ENCODE measurements at places on chromosomes 7 and 10.

DNA sequence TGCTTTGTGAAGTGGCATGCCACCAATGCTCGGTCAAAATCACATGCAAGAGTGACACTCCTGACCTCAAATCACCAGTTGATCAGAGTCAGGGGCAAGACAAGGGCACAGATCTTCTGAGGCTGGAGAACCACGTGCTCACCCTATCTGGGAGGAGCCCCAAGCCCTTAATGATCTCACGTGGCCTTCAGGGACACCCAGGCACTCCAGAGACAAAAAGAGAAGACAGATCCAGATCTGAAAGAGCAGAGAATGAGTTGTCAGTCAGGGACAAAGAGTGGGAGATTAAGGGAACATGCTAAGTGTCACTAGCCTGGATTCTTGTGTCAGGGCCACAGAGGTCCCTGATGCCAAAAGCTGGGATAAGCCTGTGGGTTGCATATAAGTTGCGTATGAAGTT is 134.3 kb downstream of the PLXNA4 start:
- DNase-seq, result no peak

DNA sequence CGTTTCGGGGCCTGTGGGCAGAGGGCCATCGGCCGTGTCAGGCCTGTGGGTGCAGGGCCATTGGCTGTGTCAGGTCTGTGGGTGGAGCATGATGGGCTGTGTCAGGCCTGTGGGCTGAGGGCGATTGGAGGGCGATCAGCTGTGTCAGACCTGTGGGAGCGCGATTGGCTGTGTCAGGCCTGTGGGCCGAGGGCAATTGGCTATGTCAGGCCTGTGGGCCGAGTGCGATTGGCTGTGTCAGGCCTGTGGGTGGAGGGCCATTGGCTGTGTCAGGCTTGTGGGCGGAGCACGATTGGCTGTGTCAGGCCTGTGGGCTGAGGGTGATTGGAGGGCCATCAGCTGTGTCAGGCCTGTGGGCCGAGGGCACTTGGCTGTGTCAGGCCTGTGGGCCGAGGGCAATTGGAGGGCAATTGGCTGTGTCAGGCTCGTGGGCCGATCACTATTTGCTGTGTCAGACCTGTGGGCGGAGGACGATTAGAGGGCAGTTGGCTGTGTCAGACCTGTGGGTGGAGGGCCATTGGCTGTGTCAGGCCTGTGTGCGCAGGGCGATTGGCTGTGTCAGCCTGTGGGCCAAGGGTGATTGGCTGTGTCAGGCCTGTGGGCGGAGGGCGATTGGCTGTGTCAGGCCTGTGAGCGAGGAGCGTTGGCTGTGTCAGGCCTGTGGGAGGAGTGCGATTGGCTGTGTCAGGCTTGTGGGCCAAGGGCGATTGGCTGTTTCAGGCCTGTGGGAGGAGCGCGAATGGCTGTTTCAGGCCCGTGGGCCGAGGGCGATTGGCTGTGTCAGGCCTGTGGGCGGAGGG is 54.1 kb downstream of the DYNC2I1 start:
- DNase-seq, result no peak

- no peak for DNase-seq
Observed at GRCh38 chr7:31311552-31311951, 29.0 kb downstream of the NEUROD6 start.

DNA sequence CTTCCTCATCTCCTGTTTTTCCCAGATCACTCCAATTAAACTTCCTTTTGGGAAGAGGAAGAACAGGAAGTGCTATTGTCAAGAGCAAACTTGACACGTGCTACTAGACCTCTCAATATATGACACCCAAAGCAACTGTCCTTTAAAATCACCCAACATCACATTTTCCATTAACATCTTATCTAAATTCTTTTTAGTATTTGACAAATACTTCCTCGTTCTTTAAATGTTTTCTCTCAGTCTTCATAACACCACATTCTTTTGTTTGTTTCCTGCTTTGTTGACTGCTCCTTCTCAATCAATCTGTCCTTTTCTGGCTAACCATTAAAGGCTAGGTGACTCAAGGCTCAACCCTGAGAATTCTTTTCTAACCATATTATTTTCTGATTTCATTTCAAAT is 7.1 kb upstream of the TFPI2 start:
- no peak for DNase-seq

DNA sequence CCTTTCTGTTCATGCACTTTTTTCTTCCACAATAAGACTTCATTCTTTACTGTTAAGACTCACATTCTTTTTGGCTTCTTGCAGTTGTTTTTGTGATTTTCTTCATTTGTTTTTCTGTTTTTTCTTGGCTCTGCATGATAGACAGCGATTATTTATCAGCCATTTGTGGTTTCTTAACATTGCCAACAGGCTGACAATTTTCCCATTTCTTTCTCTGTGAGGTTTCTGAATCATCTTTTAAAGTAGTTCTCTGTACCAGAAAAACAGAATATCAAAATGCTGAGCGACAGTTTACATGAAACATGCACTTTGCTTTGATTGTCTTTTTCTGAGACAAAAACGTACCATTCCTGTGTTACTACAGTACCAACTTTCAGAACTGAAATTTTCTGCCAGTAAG is 334.2 kb upstream of the MAGI2 start:
- DNase-seq, result no peak

GRCh38 chr7:31020652-31021051 is 31.5 kb upstream of the ADCYAP1R1 start:
- no peak for DNase-seq

- no peak for DNase-seq
Observed at GRCh38 chr10:103077020-103077419, 116.1 kb downstream of the NT5C2 start.

DNA sequence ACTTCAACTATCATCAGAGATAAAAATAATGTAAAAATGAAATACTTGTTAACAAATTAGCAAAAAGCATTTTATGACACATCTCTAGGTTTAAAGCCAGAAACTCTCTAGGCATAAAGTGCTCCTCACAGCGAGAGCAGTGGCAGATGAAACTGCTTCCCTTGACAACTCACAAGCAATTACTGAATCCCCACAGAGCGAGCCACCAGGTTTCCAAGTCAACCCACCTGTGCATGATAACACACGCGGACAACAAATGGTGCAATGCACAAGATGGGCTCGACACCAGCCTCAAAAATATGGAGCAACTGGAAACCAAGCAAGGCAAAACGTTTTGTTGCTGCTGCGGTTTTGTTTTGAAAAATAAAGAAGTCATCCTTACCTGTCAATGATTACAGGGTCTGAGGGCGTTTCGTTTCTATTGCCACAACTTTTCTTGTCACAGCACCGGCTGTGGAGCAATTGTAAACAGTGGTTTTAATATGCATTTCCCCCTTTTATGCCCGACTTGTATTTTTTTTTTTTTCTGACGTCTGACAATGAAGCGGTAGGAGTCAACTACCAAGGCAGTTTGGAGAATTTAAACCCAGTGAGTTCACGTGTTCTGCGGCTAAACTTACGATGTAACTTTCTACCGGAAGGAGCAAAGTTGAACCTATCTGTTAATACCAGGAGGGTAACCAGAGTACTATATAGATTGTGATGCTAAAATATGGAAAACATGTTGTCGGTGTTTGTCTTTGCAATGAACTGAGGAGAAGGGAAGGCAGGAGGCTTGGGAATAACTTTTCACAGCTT is 7.0 kb downstream of the EBF3 start:
- DNase-seq, result no peak

DNA sequence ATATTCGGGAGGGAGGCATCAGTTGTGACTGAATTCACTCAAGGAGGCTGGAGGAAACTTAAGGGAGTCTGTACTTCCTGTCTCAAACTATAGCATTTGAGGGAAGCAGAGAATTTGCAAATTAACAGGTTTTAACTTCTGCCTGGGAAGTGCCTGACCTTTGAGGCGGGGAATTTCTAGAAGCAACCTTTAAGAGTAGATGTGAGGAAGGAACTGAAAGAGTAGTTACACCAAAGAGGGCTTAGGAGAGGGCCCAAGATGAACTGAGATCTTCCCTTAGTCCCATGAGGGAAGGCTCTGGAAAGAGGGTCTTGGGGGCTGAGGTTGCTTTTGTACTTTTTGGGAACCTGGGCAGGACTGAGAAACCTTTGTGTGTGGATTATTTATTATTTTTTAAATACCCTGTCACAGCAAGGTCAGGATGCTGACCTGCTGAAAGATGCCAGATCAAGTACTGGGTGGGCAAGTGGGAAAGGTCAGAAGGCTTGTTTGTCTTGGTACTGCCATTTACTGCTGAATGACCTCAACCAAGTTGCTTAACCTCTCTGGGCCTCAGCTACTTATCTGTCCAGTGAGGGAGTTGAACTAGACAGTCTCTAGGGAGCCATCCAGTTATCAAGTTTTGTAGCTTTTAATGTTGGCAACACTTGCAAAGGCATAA is 2.4 kb downstream of the GPR158 start:
- no peak for DNase-seq

DNA sequence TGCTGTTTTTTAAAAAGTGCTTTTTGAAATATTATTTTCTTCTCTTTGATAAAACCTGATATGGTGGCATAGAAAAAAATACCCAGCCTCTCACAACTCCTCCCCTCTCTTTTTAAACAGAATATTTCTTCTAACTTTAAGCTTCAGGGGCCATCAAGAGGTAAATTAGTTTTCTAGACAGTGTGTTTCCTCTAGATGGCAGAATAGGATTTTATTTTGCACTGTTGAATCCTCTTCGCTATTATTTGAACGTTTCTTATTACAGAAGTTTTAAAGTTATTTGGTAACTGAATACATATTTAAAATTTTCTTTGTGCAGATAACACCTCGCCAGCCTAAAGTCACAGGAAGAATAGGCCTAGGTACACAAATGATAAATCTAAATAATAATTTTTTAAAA is 30.3 kb downstream of the ARL5B start:
- DNase-seq, result no peak

- no peak for DNase-seq
Observed at GRCh38 chr10:47166405-47166777, 133.6 kb upstream of the GDF10 start.

DNA sequence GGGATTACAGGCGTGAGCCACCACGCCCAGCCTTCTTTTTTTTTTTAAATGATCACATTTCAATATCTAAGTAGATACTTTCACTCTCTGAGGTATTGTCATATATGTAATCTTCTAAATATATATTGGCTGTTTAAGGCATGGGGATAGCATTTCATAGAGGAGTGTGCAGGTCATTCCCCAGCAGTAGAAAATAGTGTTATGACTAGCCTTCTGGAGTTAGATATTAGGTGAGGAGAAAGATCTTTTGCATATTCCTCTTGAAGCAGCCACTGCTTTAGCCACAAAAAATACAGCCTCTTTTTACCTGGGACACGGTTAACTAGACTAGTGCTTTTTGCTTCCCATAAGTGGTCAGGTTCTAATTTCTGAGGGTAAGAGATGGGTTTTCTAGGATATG is 28.9 kb downstream of the ADD3 start:
- no peak for DNase-seq

GRCh38 chr10:86312701-86313270 is 53.8 kb downstream of the GRID1 start:
- no peak for DNase-seq

DNA sequence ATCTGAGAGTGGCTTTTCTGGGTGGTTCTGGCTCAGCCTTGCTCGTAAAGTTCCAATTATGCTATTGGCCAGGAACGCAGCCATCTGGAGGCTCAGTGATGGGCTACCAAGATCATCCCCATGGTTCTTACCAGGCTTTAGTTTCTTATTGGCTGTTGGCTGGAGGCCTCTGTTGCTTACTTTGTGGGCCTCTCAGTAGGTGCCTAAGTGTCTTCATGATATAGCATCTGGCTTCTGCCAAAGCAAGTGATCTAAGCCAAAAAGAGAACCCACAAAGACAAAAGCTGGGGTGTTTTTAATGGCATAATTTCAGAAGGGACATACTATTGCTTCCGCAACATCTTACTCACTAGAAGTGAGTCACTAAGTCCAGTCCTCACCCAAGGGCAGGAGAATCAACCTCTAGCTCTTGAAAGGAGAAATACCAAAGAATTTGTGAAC is 132.0 kb upstream of the MDFIC start:
- DNase-seq, result no peak

GRCh38 chr10:49512121-49512809 is 26.7 kb downstream of the ERCC6 start:
- DNase-seq, result no peak

- no peak for DNase-seq
Observed at GRCh38 chr10:127776816-127777215, 39.8 kb downstream of the FOXI2 start.

DNA sequence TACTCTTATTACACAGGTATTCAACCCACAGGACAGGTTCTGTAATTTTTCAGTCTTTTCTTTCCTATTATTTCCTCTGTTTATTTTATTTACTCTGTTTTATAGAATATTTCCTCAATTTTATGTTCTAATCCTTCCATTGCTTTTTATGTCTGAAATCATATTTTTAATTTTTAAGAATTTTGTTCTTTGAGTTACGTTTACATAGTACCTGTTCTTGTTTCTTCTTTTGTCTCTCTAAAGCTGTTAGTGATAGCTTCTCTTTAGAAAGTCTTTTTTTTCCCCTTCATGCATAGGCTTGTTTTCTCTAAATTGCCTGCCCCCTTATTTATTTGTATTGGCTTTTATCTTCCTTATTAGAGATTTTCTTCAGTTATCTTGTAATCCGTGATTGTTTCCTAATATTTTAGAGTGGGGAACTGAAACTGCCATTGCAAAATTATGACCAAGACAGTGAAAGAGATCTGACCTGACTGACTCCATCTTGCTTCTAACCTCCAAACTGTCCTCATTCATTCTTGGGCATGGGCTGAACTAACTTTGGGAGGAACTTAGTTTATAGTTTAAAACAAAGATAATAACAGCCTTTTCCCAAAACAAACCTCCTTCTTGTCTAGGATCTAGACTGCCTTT is 187.6 kb downstream of the PFKFB3 start:
- no peak for DNase-seq

DNA sequence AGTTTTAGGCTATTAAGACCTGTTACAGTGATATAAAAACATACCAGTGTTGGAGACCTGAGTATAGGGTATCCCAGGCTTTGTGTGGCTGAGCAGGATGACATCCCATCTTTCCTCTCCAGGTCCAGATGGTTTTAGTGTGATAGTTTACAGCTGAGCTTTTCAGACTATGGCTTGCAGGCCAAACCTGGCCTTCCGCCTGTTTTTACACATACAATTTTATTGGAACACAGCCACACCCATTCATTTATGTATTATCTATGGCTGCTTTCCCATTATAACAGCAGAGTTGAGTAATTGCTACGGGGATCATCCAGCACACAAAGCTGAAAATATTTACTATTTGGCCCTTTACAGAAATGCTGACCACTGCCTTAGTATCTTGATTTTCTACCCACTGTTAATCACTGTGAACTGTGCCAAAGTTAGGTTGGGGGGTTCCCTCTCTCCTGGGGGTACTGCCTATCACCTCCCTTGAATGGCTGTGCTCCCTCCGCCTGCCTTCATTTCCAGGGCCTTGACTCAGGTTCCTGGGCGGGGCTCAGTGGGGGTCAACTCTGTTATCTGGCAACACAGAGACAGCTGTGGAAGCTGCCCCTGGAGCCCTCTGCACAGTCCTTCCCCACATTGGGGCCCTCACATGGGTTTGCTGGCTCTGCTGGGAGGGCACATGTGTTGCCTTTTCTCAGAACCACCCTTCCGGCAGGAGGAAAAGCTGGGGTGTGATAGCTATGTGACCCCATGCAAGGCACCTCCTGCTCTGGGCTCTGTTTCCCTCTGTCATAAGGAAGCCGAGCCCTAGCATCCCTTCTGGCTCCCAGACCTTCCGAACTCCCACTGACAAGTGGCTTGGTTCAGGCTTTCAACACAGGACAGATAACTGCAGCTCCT is 40.3 kb upstream of the SH2D4B start:
- no peak for DNase-seq

GRCh38 chr10:12455766-12456165 is 106.4 kb downstream of the CAMK1D start:
- no peak for DNase-seq

GRCh38 chr10:126166797-126167196 is 221.5 kb downstream of the ADAM12 start:
- DNase-seq, result no peak

- no peak for DNase-seq
Observed at GRCh38 chr10:120456626-120457430, at the start of gene PLPP4. Gene PLPP4 (plus strand): TSS chr10:120457227. CDS start chr10:120457306, 79 bp downstream.
